GM23248 (cell line): ENCODE measurements at places on chromosomes 11 and 22. TPM values are rescaled to one million over a fixed set of nuclear protein-coding genes. Genes with fewer than 3 reads are reported as not detected.

GRCh38 chr11:122832721-122833470, 5.4 kb upstream of the CRTAM start:
- no peak for DNase-seq

DNA sequence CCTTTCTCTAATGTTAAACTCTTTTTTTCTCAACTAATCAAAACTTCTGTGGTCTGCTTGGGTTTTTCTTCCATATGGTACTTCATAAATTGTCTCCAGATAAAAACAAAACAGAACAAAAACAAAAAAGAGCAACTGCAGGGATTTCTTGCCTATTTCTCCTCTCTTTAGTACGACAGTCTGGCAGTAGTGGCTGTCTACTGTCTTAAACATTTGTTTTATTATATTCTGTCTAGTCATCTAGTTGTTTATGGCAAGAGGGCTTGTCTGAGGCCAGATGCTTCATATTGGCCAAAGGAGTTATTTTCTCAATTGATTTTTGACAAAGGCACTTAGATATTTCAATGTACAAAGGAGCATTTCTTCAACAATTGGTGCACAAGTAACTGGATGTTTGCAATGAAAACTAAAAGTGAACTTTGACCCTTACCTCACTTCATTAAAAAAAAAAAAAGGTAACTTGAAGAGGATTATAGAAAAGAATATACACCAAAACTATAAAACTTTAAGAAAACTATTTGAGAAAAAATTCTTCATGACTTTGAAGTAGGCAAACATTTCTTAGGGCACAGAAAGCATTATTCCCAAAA, 404.2 kb downstream of the LUZP2 start:
- DNase-seq = no peak

GRCh38 chr11:7511401-7511800, 2.4 kb upstream of the PPFIBP2 start:
- DNase-seq = no peak

DNA sequence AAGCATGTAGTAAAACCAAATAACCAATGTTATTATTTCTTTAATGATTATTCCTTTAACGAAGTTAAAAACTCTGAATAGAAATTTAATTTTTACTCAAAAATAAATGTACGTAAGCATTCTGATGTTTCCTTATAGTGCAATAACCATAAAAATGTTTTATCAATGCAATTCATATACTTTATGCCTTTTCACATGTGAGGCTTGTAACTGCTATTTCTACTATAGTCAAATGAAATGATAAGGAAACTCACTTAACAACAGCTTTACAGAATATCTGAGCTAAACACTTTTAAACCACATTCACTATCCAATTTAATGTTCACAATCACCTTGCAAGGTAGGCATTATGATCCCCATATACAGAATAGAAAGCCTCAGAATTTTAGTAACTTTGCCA, 17.4 kb downstream of the BTBD10 start:
- no peak for DNase-seq

GRCh38 chr11:23732026-23732425, 764.8 kb upstream of the LUZP2 start:
- peak; percentile 6 for DNase-seq

DNA sequence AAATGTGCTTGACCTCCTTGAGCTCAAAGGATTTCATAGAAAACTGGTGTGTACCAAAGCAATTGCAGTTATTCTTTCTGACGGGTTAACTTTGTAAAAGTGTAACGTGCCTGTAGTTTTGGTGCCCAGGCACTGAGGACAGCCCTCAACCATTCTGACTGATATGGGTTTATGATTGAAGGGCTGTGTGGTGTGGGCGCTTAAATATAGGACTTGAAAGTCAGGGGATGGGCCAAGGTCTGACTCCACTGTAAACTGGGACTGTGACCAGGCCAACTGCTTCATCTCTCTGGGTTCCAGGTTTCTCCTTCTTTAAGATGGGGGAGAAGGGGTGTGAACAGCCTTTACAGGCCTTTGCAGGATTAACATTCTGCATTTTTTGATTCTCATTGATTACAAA, 191.1 kb upstream of the ARHGAP20 start:
- DNase-seq = no peak

- no peak for DNase-seq
Observed at GRCh38 chr11:131474947-131475346, 104.5 kb downstream of the NTM start.

DNA sequence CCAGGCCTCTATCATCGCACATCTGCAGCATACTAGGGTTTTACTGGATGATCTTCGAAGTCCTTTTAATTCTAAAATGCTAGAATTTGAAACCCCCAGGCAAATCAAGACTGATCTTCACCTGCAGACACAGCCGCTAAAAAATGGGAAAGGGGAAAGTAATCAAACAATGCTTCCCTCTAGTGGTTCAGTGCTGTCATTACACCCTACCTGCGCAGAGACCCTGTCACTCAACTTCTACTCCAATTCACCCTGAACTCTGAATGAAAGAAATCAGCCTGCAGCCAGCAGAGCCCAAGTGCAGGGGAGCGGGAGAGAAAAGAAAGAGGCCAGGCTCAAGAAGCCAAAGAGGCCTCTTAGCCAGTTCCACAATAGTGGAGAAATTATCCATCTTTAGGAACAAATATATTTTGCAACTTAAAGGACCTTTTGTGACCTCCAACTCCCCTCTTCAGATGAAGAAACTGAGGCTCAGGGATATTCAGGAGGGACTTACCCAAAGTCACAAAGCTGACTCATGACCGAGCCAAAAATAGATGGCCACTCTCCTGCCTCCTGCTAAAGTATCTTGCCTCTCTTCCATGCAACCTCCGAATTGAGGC, 33.0 kb downstream of the SERGEF start:
- DNase-seq = peak; percentile 28

GRCh38 chr22:37632174-37633088, 7.0 kb upstream of the SH3BP1 start:
- no peak for DNase-seq

GRCh38 chr11:36929401-36929800, 331.4 kb upstream of the RAG2 start:
- DNase-seq = no peak

DNA sequence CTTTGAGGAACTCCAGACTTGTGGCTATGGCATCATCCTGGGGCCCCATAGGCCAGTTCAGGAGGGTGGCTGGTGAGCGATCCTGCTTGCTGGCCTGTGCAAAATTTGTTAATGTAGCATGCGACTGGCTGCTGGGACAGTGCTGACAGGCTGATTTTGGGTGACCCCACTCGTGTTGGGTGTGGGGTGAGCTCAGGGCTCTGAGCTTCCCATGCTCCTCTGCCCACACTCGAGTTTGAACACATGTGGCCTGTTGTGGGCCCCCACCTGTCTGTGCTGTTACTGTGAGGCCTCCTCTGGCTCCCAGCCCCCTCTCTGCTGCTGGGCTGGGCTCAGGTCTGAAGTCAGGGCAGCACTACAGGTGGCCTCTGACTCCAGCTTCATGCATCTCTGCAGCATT, 64.4 kb upstream of the MYEOV start:
- DNase-seq = no peak

- DNase-seq = no peak
Observed at GRCh38 chr22:30226192-30226832, 20.2 kb downstream of the LIF start.

GRCh38 chr11:78254268-78254667, 65.5 kb downstream of the USP35 start:
- no peak for DNase-seq

DNA sequence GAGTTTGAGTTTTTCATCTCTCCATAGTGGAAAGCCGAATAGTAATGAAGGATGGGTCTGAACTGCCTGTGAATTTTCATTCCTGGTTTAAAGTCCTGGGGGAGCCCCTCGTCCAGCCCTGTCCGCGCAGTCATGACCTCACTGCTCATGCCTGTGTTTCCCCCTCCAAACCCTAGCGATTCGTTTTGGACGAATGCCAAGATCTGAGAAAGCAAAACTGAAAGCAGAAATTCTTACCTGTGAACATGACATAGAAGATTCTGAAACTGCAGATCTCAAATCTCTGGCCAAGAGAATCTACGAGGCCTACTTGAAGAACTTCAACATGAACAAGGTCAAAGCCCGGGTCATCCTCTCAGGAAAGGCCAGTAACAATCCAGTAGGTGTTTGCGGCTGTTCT, 30.5 kb downstream of the CDPF1 start:
- no peak for DNase-seq

DNA sequence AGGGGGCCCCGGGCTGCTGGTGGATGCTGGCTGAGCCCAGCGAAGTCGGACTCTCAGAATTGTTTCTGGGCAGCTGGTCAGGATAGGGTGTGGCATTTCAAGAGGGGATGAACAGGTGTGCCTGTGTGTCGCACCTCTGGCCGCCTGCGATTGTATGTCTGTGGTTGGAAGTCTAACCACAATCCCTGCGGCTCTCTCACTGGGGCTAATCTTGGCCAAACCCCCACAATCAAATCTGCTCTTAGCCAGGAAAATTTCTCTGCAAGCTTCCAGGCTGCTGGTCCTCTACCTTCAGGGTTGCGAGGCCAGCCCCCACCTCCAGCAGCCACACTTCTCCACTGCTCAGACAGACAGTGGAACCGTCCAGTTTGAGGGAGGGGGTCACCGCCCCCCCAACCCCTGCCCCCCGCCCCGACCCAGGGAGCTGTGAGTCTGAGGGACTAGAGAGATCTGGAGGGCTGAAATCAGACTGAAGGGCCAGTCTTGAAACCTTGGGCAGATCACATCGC, 953 bp downstream of the ATG16L2 start:
- DNase-seq = no peak

DNA sequence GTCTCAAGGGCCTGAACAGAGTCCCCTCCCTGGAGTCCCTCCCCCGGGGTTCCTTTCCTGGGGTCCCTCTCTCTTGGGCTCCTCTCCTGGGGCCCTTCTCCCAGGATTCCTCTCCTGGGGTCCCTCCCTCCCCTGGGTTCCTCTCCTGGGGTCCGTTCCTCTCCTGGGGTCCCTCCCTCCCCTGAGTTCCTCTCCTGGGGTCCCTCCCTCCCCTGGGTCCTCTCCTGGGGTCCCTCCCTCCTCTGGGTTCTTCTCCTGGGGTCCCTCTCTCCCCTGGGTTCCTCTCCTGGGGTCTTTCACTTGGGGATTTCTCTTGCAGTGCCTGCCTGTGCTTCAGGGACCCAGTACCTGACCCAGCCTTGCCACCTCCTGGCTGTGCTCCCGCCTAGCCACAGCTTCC, 386.1 kb downstream of the TBC1D22A start:
- DNase-seq = no peak

DNA sequence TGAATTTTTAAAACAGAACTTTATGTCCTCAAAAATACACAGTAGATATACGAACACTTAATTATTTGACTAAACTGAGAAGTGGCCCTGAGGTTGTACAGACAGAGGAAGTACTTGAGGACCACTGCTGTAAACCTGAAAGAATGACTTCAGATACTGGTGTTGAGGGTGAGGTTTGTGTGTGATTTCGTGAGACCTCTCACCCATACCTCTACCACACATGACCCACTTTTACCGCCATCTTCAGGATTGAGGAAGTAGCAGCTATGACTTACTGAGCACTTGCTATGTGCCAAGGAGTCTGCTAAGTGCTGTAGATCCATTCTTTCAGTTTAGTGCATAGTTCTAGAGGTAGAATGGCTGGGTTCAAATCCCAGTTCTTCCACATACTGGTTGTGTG, 21.9 kb downstream of the MMP13 start:
- no peak for DNase-seq

- no peak for DNase-seq
Observed at GRCh38 chr11:30046578-30046945, 29.7 kb upstream of the KCNA4 start.

DNA sequence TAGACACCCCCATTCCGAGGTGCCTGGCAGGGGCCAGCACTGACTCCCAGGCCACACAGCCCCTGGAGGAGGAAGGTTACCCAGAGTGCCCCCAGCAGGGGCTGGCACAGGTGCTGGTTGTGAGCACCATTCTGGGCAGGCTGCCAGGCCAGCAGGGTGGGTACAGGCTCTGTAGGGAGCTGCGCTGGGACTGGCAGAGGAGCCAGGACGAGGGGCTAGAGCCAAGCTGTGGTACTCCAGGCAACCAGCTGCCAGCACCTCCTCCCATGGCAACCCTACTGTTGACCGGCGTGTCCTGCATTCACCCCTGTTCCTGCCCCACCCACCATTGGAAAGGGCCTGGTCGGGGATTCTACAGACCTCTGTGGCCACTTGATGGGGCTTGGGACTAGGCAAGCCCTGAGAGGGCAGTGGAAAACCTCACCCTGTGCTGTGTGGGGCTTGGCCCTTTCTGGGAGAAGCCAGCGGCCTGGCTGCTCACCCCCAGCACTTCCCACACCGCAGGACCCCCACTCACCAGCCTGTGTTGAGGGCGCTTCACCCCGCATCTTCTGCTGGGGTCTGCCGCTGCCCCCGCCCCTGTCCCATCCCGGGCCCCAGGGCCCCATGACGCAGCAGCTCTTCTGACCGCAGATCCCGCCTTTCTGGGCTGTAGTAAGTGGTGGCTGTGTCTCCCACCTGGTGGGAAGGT, 1.9 kb downstream of the CLDN5 start:
- DNase-seq = no peak

DNA sequence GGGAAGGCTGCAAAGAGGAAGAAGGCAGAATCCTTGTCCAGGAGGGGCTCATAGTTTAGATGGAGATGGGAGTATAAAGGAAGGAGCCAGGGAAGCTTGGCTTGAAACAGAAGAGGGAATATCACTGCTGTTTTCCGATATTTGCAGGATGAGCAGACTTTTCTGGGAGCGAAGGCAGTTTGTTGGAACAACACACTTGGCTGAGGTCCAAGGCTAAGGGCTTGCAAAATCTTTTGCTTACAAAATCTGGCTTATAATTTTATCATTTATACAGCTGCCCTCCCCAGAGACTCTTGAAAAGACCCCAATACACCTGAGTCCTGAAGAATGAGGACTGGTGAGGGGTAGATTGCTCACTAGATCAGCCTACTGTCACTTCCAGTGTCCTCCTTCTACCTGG, 174.8 kb downstream of the NELL1 start:
- no peak for DNase-seq

- no peak for DNase-seq
Observed at GRCh38 chr22:17358415-17358814, 10.8 kb upstream of the CECR2 start.

The NTM gene
- polyA plus RNA-seq = 48.3 and 49.0 TPM in 2 replicates

The PRSS23 gene
- 376 and 392 TPM in 2 replicates for polyA plus RNA-seq

The OR51I1 gene
- polyA plus RNA-seq = not detected in 2 replicates

The RIC8A gene
- polyA plus RNA-seq = 121 and 132 TPM in 2 replicates

The GPR137 gene
- 35.7 and 37.0 TPM in 2 replicates for polyA plus RNA-seq

The GSTT2B gene
- 13.7 and 15.6 TPM in 2 replicates for polyA plus RNA-seq

The SMARCB1 gene
- 85.2 and 85.4 TPM in 2 replicates for polyA plus RNA-seq

The NLRX1 gene
- 13.4 and 13.8 TPM in 2 replicates for polyA plus RNA-seq

The SLC16A8 gene
- polyA plus RNA-seq = 0.52 and 1.3 TPM in 2 replicates

The PANX3 gene
- polyA plus RNA-seq = not detected in 2 replicates

The RNF215 gene
- polyA plus RNA-seq = 2.7 and 2.9 TPM in 2 replicates

The SUSD2 gene
- 0.24 and 0.28 TPM in 2 replicates for polyA plus RNA-seq
